Suppressor macrophage treated with lipopolysaccharide for 4 hours (primary cell): ENCODE measurements at places on chromosomes 2 and 18.

- DNase-seq, result no peak
These were observed 207.1 kb downstream of the ACKR3 start for GRCh38 chr2:236776695-236777251.

DNA sequence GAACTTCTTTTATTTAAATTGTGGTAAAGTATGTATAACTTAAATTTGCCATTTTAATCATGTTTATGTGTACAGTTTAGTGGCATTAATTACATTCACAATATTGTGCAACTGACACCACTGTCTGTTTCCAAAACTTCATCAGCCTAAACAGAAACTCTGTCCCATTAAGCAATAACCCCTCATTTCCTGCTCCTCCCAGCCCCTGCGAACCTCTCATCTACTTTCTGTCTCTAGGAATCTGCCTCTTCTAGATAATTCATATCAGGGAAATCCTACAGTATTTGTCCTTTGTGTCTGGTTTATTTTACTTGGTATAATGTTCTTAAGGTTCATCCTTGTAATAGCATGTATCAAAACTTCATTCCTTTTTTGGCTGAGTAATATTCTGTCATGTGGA is 75.1 kb downstream of the BOLA3 start:
- DNase-seq, result peak; percentile 78

- DNase-seq, result no peak
These were observed 169.8 kb upstream of the PKDCC start for GRCh38 chr2:41878056-41878455.

GRCh38 chr2:30262716-30263309 is 31.5 kb downstream of the LBH start:
- DNase-seq, result no peak

GRCh38 chr18:58144671-58145285 is 100.8 kb downstream of the NEDD4L start:
- no peak for DNase-seq
